Inflammatory macrophage treated with lipopolysaccharide for 4 hours (primary cell): ENCODE measurements at places on chromosomes 12 and 14.
A peak's percentile ranks its signal among the peaks of the same experiment; 100 is the strongest.

GRCh38 chr14:51527073-51527472, 124.6 kb upstream of the FRMD6 start:
- no peak for DNase-seq

DNA sequence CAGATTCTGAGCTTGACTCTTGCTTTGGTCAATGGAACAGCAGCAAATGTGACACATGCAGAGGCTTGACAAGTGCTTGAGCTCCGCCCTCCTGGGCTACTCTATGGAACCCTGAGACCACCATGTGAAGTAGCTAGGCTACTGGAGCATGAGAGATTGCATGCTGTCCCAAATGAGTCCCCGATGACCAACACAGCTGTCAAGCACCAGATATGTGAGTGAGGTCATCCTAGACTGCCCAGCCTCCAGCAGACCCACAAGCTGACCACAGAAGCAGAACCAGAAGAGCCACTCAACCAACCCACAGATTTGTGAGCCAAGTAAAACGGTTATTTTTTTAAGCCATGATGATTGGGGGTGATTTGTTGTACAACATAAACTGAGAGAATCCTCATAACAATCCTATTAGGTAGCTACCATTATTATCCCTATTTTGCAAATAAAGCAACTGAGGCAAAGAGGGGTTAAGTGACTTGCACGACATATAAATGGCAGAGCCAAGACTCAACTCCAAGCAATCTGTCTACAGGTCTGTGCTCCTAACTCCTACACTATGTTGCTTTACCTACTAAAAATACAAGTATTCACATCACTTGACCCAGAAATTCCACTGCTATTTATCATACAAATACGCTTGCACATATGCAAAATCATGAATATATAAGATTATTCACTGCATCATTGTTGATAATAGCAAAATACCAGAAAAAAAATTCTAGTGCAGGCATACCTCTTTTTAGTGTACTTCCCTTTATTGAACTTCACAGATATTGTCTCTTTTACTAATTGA, 136.2 kb downstream of the NDUFA12 start:
- peak; percentile 56 for DNase-seq

DNA sequence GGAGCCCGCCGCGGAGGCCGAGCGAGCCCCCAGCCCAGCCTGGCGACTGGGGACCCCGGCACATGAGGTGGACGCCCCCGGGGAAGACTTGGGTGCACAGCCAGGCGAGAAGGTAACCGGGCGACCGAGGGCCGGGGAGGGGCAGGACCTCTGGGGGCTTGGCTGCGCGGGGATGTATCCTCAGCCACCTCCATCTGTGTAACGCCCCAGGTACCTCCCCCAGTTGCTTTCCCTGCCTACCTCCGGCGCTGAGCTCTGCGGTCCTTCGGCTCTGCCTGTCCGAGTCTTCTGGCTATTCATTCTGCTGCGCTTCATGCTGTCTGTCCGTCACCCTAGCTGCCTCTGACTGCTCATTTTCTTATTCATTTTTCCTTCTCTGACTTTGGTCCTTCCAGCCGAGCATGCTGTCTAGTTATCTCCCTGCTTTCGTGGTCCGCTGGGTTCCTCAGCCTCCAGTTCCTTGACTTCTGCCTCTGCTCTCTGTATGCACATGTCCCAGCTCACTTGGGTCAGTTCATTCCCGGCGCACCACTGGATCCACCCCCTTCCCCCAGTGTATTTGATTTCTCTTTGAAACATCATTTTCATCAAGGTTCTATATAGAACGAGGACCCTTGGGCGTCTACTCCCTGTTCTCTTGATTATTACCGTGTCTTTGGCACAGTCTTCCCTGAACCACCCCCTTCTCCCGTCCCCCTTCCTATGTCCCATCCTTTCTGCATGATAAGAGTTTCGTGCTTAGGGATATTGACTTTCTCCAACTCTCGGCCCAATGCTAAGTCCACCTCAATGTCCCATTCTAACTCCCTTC, 612 bp downstream of the PHC1 start:
- DNase-seq, result peak; percentile 35

GRCh38 chr14:104639885-104640548, 35.4 kb upstream of the TMEM179 start:
- DNase-seq, result peak; percentile 47

GRCh38 chr14:65433646-65434045, 21.1 kb downstream of the FUT8 start:
- DNase-seq, result no peak

DNA sequence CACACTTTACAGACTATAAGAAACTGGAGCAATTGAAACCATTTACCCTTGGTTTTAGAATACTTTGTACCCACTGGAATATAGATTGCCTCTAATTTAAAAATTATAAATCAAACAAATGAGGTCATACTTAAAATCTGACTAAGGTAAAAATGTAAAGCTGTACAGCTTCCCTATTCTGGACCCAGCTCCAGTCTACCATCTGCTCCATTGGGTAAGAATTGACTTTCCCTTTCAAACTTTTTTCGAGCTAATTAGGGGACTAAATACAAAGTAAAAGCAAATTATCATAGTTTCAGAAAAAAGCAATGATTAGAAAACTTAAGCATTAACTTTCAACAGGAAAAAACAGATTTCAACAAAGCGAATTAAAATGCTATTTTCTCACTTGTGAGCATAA, 4.3 kb downstream of the KRR1 start:
- peak; percentile 41 for DNase-seq

GRCh38 chr12:95790917-95791849, 619 bp upstream of the NTN4 start:
- DNase-seq, result no peak

GRCh38 chr14:77284066-77284465, 13.1 kb upstream of the NGB start:
- DNase-seq, result no peak

GRCh38 chr14:70788898-70789297, 20.4 kb downstream of the MAP3K9 start:
- DNase-seq, result no peak

- DNase-seq, result peak; percentile 51
Observed at GRCh38 chr12:29681370-29681769, 102.4 kb downstream of the TMTC1 start.

GRCh38 chr12:124976999-124977398, 11.9 kb downstream of the DHX37 start:
- DNase-seq, result no peak

- DNase-seq, result no peak
Observed at GRCh38 chr12:131371401-131372170, 339.3 kb upstream of the SFSWAP start.

DNA sequence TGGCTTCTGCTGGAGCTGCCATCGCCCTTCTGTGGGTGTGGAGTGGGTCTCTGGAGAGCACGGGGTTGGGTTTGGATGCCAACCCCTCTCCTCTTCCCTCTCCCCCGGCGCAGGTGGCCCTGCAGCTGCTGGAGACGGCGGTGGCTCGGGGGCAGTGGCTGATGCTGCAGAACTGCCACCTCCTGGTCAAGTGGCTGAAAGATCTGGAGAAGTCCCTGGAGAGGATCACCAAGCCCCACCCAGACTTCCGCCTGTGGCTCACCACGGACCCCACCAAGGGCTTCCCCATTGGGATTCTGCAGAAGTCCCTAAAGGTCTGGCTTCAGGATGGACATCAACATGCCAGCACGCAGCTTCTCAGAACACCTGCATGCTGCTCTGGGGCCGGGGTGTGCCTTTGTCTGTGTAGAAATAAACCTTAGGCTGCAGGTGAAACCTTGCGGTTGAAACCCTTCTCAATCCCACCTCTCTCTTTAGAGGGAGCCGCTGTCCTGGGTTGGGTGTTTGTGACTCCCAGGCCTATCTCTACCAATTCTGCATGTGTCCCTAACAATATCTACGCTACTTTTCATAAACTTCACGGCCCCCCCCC, 44.3 kb downstream of the CCDC92 start:
- DNase-seq, result no peak

- no peak for DNase-seq
Observed at GRCh38 chr12:114384739-114385138, 21.2 kb downstream of the TBX5 start.

- no peak for DNase-seq
Observed at GRCh38 chr12:113857371-113857770, 108.8 kb downstream of the RBM19 start.

DNA sequence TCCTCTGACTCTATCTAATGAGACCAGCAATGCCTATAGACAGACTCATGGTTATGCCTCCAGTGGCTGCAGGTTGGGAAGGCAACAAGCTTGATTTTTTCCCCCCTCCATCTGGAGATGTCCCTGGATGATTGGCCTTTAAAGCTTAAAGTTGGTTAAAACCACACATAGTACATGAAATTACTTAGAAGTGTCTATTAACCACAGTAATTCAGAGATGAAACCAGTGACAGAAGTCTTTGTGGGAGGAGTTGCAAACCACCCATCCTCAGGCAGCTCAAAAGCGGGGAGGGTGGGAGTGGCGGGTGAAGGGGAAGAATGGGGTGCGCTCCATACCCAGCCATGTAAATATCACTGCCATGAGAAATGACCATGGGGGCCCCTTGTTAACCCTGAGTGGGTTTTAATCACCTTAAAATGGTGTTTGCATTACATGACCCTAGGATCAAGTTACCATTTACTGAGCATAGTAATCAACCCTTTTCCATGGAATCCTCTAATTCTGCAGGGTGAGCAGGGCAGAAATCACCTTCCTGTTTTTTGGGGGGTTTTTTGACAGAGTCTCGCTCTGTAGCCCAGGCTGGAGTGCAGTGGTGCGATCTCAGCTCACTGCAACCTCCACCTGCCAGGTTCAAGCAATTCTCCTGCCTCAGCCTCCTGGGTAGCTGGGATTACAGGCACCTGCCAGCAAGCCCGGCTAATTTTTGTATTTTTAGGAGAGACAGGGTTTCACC, 133.5 kb downstream of the FOXN3 start:
- no peak for DNase-seq

DNA sequence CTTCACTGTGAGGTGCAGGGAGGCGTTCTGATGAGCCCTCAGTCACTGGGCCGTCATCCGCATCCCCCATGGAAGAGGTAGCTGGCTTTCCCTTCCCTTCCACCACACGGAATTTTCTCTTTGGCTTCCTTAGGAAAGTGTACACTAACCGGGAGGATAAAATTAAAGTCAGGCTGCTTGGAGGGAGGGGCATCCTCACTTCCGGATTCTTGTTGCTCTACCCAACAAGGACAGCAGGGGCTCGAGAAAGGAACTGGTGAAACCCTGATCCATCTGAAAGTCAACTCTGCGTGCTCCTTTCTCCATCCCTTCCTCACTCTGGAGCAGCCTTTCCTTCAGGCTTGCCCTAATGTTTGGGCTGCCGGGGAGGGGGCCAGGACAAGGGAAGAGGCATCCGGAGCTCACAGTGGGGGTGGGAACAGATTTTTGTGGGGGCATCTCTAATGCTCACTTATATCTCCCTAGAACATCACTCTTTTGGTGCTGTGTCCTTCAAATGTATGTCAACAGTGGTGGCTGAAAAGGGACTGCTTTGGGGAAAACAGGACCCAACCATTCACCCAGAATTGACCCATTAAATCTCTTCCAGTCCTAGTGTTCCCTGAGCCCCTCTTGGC, 101.4 kb upstream of the FKBP4 start:
- peak; percentile 20 for DNase-seq

DNA sequence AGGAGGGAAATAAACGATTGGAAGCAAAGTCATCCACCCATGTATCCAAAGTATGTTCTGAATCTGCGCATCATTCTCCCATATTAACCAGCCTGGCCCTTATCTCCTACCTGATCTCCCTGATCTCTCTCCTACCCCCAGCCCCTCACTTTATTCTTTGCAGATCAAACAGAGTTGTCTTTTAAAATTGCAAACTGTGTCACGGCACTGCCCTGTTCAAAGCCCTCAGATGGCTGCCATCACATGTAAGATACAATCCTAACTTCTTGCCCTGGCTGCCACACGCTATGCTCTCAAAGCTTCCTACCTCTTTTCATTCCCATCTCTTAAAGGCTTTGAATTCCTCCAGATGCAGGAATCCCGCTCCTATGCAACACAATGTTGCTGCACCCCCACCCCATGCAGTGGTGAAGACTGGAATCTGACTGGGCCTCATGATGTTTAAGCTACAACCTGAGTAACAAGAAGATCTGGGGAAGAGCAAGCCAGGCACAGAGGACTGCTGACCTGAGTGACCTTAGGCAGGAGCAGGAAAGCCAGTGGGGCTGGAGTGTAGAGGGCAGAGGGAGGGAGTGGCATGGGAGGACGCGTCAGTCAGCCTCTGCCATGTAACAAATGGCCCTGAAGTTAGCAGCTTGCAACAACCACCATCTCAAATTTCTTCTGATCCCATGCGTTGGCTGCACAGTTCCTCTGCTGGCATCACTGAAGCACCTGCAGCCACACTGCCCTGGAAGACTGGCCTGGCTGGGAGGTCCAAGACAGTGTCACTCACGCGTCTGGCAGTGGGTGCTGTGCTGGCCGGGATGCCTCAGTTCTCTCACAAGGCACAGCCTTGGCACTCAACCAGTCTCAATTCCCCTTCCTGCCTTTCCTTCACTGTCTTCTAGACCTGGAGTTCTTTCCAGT, 382.8 kb downstream of the BCL11B start:
- DNase-seq, result no peak

GRCh38 chr14:89639687-89640086, 222.7 kb upstream of the FOXN3 start:
- no peak for DNase-seq

DNA sequence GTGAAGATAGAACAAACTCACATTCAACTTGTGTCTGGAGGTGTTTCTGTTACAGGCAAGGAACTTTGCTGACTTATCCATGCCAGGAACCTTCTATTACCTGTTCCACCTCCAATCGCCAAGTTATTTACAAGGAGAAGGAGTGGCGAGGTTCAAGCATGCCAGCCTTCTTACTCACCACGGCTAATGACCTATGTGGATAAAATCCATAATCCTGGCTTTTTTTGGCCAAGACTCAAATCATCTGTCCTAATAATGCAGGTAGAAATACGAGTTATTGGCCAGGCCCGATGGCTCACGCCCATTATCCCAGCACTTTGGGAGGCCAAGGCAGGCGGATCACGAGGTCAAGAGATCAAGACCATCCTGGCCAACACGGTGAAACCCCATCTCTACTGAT, 241.6 kb downstream of the TMEM132D start:
- DNase-seq, result no peak

DNA sequence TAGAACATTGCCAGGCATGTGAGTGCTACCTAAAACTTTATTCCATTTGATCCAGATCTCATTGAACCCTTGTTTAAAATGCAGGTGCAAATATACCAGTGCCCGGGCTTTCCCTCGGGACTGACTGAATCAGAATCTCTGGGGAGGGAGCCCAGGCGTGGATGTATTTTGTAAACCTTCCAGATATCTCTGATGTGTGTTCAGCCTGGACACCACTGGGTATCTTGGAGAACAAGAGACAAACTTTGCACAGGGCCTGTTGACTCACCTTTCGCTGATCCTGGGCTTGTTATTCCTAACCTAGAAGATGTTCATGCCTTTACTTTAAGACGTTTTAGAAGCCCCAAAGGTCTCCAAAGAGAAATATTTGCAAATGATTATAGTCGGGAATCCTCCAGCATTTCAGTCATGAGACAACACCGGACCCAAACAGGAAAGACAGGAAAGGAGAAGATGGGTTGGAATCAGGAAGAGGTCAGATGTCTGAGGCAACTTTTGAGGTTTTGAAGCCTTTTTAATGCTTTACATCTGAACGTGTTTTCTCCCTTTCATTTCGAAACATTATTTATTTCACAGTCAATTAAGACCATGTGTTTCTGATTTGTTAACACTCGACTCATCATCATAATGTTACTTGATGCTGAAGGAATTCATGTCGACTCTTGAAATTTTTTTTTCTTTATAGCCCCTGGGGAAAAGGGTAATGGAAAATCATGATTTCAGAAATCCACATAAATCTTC, 118.6 kb downstream of the PLXNC1 start:
- DNase-seq, result peak; percentile 80

GRCh38 chr14:23125933-23126524, 7.0 kb upstream of the CEBPE start:
- no peak for DNase-seq
